Endothelial cell of umbilical vein (primary cell): ENCODE measurements at places on chromosomes 7 and 10. TPM values are rescaled to one million over a fixed set of nuclear protein-coding genes. Genes with fewer than 3 reads are reported as not detected.
A peak's percentile ranks its signal among the peaks of the same experiment; 100 is the strongest.

DNA sequence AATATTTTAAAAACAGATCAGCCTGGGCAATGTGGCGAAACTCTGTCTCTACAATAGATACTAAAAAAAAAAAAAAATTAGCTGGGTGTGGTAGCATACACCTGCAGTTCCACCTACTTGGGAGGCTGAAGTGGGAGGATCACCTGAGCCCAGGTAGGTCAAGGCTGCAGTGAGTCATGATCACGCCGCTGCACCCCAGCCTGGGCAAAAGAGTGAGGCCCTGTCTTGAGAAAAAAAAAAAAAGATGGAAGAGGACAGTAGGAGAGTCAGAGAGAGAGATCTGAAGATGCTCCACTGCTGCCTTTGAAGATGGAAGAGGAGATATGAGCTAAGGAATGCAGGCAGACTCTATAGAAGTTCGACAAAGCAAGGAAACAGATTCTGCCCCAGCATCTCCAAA, 181.9 kb downstream of the CALN1 start:
- no peak for DNase-seq

- no peak for DNase-seq
These were observed 392.8 kb upstream of the KLF6 start for GRCh38 chr10:4177791-4178190.

DNA sequence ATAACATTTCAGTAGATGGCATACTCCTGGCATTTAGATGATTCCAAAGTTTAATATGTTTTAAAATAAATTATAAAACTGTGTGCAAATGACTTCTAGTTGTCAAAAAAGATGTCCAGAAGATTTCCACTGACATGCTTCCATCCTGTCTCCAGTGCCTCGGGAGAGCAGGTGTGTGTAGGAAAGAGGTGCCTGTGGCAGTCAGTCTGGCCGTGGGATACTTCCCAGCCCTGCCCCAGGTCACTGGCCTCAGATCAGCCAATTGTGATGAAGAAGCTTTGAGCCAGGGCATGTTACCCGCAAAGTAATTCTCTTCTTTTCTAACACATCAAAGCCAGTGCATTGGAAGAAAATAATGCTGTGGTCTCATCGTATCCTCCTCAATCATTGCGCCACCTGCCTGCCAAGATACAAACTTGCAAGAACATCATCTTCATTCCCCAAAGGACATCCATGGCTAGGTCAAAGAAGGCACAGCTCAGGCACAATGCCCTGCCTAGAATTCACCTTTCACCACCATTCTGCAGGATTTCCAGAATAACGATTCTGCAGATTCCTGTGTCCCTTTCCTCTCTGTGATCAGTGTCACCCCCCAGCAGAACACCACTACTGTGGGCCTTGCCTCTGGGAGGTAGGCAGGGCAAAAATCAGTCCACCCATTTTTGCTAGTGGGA, 6.3 kb upstream of the KCNMA1 start:
- DNase-seq = peak; percentile 49

DNA sequence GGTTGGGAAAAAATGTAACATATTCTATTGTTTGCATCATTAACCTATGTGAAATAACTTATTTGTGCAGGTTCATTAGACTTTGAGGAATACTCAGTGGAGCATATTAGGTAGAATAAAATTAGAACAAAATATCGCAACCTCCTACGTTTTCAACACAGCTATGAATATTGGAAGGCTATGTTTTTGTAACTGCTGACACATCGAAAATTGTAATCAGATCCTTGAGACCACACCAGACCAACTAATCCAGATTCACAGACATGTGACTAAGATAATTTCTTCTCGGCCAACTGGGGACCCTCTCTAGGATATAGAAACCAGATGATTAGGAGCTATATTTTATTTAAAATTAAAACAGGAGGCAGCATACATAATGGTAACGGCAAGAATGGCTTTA, 77.5 kb upstream of the VWC2 start:
- no peak for DNase-seq

GRCh38 chr7:100130608-100131453, 4.1 kb downstream of the MBLAC1 start:
- DNase-seq = peak; percentile 55

DNA sequence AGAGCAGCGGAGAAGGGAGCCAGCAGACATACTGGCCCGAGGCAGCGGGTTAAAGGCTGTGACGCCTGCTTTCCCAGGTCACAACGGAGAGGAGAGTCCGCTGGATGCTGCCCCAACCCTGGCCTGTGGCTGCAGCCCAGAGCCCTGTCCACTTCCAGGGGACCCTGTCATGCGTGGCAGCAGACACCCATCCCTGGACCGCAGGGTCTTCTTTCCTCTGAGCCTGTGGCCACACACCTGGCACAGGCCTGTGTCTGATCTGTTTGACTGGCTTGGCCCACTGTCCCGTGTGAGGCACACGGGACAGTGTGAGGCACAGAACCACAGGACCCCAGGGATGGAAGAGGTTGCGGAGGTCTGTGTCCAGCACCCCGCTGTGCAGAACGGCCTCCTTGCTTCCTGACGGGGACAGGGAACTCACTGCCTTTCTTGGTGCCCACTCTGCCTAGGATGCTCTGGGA, 42.4 kb downstream of the INSIG1 start:
- DNase-seq = no peak

DNA sequence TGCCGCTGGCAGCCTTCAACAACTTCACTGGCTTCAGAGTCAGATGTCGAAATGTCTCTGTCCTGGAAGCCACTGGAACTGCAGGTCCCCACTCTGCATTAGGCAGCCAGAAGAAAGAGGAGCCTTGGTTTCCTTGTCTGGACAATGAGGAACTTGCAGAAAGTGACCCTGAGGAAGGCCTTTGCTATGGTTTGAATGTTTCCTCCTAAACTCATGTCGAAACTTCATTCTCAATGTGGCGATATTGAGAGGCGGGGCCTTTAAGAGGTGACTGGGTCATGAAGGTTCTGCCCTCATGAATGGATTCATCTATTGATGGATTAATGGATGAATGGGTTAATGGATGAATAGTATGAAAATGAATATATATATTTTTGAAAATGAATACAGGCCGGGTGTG, 61.6 kb upstream of the GPR26 start:
- no peak for DNase-seq

DNA sequence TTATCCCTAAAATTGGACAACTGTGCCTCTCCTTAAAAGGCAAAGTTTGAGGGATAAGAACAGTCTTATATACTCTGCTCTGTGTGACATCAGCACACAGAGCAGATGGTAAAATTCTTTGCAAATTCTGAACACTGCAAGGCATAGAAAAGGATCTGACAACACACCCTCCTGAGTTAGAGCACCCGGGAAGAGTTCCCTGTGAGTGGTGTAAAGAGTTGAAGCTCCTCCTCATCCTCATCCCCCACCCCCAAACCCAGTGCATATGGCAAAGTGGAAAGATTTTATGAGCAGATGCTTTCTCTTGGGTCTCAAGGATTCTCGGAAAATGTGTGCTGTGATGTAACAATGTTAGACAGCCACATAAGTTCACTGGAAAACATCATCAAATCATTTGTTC, 40.0 kb upstream of the DGKI start:
- no peak for DNase-seq

GRCh38 chr10:131961777-131962662, 19.7 kb downstream of the BNIP3 start:
- DNase-seq = no peak

GRCh38 chr7:152052771-152053170, 27.3 kb downstream of the GALNT11 start:
- no peak for DNase-seq

- no peak for DNase-seq
These were observed 123.0 kb downstream of the GRK5 start for GRCh38 chr10:119330342-119330741.

The DENND2A gene
- 0.03 TPM in 1 of 2 replicates, not detected in the other for polyA plus RNA-seq

The UTF1 gene
- polyA plus RNA-seq = not detected in 2 replicates

The LIPJ gene
- polyA plus RNA-seq = not detected in 2 replicates
